ENCODE measurements at places on chromosomes 2 and 18.

DNA sequence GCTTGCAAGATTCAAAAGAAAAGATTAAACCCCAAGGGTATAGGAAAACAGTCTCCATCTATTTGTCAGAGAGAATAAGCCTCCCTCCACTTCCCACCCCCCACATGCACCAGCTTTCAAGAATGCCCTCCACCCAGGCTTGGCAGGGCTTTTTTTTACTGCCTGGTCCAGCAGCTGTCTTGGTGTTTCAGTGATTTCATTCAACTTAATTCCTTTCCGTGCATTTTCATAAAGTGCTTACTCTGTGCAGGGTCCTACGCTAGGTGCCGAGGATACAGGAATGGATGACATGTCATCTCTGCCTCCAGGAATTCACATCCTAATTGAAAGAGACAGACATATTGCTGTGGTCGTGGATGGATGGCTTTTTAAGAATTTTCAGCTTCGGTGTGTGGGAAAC, 117.9 kb downstream of the LRATD1 start:
- DNase-seq: no peak

DNA sequence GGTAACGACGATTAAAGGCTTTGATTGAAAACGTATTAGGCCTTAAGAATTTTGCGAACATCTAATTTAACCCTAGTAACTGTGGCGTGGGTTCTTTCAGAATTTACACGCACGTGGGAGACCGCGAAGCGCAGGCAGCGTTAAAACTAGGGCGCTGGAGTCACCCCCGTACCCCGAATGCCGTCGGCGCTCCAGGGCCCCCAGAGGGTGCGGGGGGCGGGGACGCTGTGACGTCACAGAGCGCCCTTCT, 673 bp upstream of the SMCHD1 start:
- peak; percentile 74 for DNase-seq

- DNase-seq: no peak
Observed at GRCh38 chr2:209323738-209324137, 100.1 kb upstream of the MAP2 start.

GRCh38 chr2:240992572-240993291, 5.7 kb upstream of the SNED1 start:
- DNase-seq: no peak

- DNase-seq: no peak
Observed at GRCh38 chr18:46542545-46542944, 114.5 kb downstream of the LOXHD1 start.

GRCh38 chr18:58093311-58093803, 49.3 kb downstream of the NEDD4L start:
- DNase-seq: no peak

DNA sequence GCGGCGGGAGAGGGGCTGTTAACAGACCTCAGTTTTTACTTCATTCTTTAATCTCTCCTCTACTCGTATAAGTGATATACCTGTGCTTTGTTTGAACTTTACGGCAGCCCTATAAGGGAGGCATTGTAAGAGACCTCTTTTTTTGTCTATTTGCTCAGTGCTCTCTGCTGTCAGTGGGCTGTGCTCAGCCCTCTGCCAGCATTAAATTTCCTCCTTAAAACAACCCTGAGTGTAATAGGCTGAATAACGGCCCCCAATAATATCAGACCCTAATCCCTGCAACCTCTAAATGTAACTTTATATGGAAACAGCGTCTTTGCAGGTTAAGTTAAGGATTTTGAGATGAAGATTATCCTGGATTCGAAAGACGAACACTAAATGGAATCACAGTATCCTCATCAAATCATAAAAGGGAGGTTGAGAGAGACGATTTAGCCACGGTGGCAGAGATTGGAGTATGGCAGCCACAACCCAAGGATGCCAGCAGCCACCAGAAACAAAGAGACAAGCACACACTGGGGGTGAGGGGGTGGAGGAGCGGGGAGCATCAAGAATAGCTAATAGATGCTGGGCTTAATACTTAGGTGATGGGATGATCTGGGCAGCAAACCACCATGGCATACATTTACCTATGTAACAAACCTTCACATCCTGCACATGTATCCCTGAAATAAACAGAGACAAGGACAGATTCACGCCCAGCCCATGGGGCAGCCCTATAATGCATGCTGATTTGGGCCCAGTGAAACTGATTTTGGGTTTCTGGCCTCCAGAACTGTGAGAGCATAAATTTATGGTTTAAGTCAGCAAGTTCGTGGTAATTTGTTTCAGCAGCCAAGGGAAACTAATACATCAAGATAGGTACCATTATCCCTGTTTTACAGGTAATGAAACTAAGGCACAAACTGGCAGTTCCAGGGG, 894 bp upstream of the FARSB start:
- DNase-seq: no peak

DNA sequence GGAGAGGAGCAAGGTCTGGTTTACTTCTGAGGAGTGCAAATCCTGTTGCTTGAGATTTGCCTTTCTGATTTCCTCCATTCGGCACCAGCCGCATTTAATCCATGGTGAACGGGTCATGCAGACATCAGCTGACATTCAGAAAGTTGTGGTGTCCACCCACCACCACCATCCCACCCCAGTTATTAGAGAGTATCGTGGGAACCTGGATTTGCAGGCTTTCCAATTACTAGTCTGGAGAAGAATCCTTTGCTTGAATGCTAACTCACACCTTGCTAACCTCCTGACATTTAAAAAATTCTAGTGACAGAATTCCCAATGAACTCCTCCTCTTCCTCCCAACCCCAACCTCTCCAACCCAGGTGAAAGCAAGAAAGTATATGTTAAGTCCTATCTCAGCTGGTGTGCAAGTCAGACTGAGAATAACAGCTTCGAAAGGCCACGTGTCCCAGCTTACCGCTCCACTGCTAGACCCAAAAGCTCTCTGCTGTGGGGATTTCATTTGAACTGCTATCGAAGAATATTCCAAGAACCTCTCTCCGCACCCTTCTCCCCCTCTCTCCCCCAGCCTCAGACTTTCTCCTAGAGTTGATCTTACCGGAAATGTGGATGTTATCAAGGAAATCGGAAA, 17.7 kb downstream of the BCL11A start:
- no peak for DNase-seq

DNA sequence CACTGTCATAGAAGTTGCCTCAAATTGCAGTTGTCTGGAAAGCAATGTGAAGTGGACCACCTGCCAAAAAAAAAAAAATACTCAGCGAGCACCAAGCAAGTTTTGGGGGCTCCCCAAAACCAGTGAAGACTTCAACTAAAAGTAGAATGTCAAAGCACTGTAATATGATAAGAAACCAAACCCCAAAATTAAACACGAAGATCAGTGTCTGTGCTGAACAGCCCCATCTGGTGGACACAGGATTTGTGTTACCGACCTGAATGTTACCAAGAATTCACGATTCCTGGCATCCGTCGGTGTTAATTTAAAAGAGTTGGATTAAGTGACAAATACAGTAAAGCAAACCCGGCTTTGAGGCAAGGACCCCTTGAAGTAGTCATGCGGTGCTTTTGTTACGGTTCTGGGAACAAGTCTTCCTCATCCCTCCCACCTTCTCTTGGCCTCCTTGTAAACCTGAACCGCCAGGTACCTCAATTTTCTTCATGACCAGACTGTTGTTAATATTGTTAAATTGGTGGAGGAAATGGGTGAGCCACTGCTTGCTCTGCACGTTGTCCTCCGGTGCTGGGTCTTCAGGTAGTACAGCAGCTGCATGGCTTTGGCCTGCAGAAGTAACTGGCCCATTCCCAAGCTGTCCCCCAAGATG, 31.3 kb upstream of the SSB start:
- no peak for DNase-seq

- no peak for DNase-seq
Observed at GRCh38 chr18:58682429-58683069, 11.3 kb downstream of the MALT1 start.

DNA sequence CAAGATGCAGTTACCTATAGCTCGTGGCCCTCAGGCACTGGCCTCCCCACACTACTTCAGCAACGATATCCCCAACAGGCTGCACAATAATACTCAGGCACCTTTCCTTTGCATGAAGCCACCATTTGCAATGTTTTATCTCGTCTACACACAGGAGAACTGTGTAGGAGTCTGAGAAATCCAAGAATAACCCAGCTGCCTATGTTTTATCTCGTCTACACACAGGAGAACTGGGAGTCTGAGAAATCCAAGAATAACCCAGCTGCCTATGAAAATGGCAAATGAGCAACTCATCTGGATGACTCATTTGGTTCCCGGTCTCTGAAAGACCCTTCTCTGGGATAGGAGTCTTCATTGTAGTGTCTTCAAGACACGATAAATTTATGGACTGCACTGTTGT, 18.3 kb upstream of the LNPK start:
- DNase-seq: no peak

GRCh38 chr2:160394153-160394552, 99.5 kb downstream of the RBMS1 start:
- DNase-seq: no peak

GRCh38 chr18:52948868-52949444, 609.0 kb downstream of the DCC start:
- no peak for DNase-seq

DNA sequence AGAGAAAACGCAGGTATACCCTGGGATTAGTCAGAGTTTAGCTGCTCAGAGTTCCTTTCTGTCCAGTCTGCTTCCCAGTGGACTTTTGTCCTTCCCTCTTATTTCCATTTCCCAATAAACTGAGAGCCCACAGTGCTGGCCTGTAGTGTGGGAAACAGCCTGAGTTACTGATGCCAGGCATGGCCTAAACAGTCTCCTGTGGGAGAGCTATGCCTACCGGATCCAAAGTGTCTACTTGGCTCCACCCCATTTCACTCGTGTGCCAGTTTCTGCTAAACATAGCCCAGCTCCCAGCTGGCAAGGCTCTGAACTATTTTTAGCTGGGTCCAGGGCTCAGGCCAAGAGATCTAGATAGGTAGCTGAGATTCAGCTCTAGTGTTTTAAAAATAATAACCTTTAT, 15.6 kb upstream of the PPP1CB start:
- DNase-seq: no peak

DNA sequence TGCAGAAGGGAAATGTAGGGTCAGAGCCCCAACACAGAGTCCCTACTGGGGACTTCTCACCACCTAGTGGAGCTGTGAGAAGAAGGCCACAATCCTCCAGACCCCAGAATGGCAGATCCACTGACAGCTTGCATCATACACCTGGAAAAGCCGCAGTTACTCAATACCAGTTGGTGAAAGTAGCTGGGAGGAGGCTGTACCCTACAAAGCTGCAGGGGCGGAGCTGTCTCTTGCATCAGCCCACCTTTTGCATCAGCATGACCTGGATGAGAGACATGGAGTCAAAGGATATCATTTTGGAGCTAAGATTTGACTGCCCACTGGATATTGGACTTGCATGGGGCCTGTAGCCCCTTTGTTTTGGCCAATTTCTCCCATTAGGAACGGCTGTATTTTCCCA, 237.3 kb downstream of the CALCRL start:
- DNase-seq: no peak

DNA sequence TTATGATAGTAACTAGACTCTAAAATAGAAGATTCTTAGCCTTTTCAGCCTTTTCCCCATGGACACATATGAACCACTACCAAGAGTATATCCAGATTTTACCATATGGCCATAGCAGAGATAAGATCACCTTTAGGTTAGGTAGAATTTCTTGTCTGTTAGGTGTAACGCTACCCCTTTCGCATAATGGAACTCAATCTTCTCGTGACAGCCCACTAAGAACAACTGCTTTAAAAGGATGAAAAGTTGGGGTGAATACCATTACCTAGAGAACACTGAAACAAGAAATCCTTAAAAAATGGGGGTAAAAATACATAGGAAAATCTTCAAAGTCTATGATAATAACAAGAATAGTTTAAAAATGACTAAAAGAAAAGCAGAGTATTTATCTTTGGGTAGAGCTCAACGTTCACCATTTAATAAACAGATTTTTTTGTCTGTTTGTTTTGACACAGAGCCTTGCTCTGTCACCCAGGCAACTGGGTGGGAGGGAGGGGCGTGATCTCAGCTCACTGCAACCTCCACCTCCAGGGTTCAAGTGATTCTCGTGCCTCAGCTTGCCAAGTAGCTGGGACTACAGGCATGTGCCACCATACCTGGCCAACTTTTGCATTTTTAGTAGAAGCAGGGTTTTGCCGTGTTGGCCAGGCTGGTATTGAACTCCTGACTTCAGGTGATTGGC, 67.2 kb downstream of the VIL1 start:
- DNase-seq: no peak

- DNase-seq: no peak
Observed at GRCh38 chr2:59997371-59997770, 556.1 kb downstream of the BCL11A start.

GRCh38 chr2:240310645-240311044, 124.8 kb upstream of the GPC1 start:
- no peak for DNase-seq

GRCh38 chr18:22585821-22586220, 168.1 kb upstream of the CTAGE1 start:
- no peak for DNase-seq

- DNase-seq: no peak
Observed at GRCh38 chr2:28333606-28334526, 58.8 kb upstream of the FOSL2 start.

DNA sequence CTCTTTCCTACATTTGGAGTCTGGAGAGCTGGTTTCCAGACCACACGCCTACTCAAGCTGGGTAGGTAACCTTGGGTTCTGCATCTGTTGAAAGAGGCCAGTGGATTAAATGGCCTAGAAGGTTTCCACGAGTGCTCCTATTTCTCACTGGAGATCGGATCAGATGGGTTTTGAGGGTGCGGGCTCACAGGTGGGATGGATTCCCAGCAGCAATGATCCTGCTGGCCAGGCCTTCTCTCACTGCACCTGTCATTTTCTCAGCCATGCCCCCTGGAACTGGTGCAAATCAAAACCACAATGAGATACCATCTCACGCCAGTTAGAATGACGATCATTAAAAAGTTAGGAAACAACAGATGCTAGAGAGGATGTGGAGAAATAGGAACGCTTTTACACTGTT, 747.5 kb upstream of the RAB6C start:
- no peak for DNase-seq

All from activated CD8-positive, alpha-beta memory T cell treated with anti-CD3 and anti-CD28 coated beads for 1 hour (primary cell).